ENCODE measurements at places on chromosomes 7 and 10. TPM values are rescaled to one million over a fixed set of nuclear protein-coding genes. Genes with fewer than 3 reads are reported as not detected.

GRCh38 chr10:101826852-101827434, 8.7 kb upstream of the OGA start:
- H3K27me3 ChIP-seq = no peaks in the 10 kb centered on the region
- H3K36me3 ChIP-seq = no peaks in the 10 kb centered on the region
- peaks cover 16% of the 10 kb centered on the region for H3K4me1 ChIP-seq
- H3K27ac ChIP-seq = no peak overlapping the region

GRCh38 chr10:127041552-127041951, 136.3 kb downstream of the DOCK1 start:
- no peaks in the 10 kb centered on the region for H3K36me3 ChIP-seq
- no peak overlapping the region for H3K27ac ChIP-seq
- no peaks in the 10 kb centered on the region for H3K4me1 ChIP-seq
- DNase-seq = no peak
- H3K27me3 ChIP-seq = no peaks in the 10 kb centered on the region

The MDFIC gene
- total RNA-seq = 15.9 TPM

DNA sequence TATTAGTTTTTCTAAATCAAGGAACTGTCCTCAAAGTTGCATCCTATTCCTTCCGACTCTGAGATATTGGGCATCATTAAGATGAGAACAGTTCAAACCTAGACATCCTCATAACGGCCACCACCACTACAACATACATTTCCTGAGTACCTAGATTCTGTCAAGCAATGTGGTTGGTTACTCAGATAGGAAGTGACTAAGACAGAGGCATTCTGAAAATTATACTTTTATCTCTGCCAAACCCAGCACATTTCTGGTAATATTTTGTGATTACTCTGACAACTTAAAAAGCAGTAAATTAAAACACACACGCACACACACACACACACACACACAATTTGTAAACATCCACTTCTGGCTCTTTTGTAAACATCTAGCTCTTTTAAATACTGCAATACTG, 291.2 kb upstream of the MEOX2 start:
- no peaks in the 10 kb centered on the region for H3K36me3 ChIP-seq
- H3K4me1 ChIP-seq = no peaks in the 10 kb centered on the region
- no peak overlapping the region for H3K27ac ChIP-seq

The ABCB8 gene
- 15.5 TPM for total RNA-seq

- DNase-seq = no peak
- no peaks in the 10 kb centered on the region for H3K36me3 ChIP-seq
- H3K27me3 ChIP-seq = no peaks in the 10 kb centered on the region
- H3K4me3 ChIP-seq = no peak overlapping the region
Measured at GRCh38 chr7:122463631-122464030, 159.1 kb upstream of the FEZF1 start.

DNA sequence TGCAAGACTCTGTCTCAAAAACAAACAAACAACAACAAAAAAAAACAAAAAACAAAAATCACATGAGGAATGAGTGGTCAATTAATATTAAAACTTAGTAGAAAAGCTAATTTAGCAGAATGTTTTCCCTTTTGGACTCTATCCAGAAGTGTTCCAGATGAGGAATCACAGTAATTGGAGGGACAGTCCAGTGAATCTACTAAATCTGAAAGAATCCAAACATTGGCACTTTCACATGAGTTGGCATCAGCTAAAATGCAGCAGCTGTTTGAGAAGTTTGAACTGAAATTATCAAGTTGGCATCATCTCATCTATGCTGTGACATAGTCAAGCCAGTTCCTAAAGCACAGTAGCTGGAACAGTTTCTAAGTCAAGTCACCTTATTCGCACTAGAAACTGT, 367.8 kb downstream of the PPP1R3A start:
- H3K4me1 ChIP-seq = no peaks in the 10 kb centered on the region
- peaks cover 5% of the 10 kb centered on the region for H3K27me3 ChIP-seq
- DNase-seq = no peak
- no peaks in the 10 kb centered on the region for H3K36me3 ChIP-seq
- no peak overlapping the region for H3K27ac ChIP-seq

The MALSU1 gene
- 59.6 TPM for total RNA-seq

The TMEM236 gene
- total RNA-seq = 0.48 TPM

GRCh38 chr7:22832401-22832800, 9.8 kb upstream of the TOMM7 start:
- H3K27me3 ChIP-seq = no peaks in the 10 kb centered on the region
- H3K36me3 ChIP-seq = no peaks in the 10 kb centered on the region
- no peak for DNase-seq
- H3K4me3 ChIP-seq = no peak overlapping the region
- peaks cover 3% of the 10 kb centered on the region for H3K4me1 ChIP-seq
- H3K27ac ChIP-seq = no peak overlapping the region

DNA sequence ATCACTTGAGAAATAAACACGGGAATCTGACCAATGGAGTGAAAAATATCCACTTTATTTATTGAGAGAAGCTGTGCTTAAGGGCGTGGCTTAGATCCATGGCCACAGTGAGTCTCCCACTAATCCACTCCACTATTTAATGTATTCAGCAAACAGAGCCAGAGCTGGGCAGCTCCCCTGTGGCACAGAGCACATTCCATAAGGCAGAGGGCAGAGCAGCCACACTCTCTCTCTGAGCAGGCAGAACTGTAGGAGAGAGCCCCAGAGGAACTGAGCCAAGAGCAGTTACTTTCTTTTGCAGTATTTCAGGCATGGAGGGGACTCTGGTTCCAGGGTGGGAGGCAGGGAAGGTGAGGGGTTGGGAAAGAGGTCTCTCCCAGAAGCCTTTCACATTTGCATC, 106.0 kb downstream of the GALNT17 start:
- no peak for DNase-seq
- H3K4me1 ChIP-seq = peaks cover 26% of the 10 kb centered on the region
- peak overlapping the region; percentile 13 for H3K27ac ChIP-seq
- no peak overlapping the region for H3K4me3 ChIP-seq

DNA sequence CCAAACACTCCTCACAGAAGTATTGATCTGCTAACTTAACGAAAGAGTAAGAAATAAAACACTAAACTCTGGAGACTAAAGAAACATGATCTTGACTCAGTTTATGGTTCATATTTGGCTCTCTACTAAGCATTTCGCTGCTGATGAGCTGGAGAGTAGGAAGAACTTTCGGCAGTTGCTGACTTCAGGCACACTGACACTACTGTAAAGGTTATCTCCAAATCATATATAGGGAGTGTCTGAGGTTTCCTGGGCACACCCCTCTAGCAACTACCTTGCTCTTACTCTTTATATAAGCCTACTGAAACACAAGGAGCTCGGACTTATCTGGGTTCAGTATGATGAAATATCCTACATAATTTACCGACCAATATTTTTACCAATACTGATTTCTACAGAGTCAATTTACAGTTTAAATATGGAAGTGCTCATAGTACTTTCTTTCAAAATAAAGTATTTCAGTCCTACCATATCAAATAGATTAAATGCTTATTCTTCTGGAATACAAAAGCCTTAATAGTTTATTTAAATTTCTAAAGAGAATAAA, 39.5 kb downstream of the ERCC6 start:
- no peak overlapping the region for H3K4me3 ChIP-seq
- H3K27me3 ChIP-seq = no peaks in the 10 kb centered on the region
- no peaks in the 10 kb centered on the region for H3K4me1 ChIP-seq
- H3K36me3 ChIP-seq = no peaks in the 10 kb centered on the region
- no peak for DNase-seq

- no peak overlapping the region for H3K27ac ChIP-seq
- H3K27me3 ChIP-seq = no peaks in the 10 kb centered on the region
- H3K36me3 ChIP-seq = no peaks in the 10 kb centered on the region
- H3K4me1 ChIP-seq = no peaks in the 10 kb centered on the region
- H3K4me3 ChIP-seq = no peak overlapping the region
Measured at GRCh38 chr7:28759475-28759971, 198.6 kb downstream of the TRIL start.

- no peaks in the 10 kb centered on the region for H3K36me3 ChIP-seq
- H3K27ac ChIP-seq = no peak overlapping the region
- H3K4me3 ChIP-seq = no peak overlapping the region
- H3K4me1 ChIP-seq = no peaks in the 10 kb centered on the region
- DNase-seq = no peak
Measured at GRCh38 chr10:44301781-44302355, 83.0 kb downstream of the CXCL12 start.

DNA sequence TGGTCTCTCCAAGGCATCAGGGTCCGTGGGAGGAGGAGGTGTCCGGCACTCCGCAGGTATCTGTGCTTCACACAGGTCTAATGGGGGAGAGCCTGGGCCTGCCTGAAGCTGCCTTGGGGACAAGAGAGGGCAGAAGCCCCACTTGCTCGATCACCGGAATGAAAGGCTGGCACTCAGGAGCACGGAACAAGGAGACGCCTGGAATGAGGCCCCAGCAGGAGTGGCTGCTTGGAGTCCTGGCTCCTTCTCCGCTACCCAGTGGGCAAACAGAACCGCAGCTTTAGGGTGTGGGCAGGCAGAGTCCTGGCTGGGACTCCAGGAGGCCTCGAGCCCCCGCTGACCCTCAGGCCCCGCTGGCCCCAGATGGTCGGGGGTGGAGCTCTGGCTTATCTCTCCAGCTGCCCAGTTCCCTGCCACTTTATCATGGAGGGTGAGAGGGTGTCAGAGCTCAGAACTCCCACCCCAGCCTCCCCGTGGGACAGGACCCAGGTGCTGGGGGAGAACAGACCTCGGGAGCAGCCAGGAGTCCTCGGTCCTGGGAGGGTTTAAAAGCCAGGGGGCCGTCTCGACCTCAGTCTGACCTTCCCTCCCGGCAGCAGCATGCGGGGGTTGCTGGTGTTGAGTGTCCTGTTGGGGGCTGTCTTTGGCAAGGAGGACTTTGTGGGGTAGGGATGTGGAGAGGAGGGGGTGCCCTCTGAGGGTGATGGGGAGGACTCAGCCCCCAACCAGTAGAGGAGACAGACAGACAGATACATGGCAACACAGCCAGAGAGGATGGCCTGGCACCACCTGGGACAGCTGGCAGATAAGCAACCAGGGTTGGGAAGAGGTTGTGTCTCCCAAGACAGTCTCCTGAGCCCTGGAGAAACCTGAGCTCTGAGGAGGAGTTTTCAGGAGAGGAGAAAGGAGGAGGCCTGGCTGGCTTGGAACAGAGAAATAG, at the start of gene CPA1:
Gene CPA1 (plus strand): TSS at position 574 of the 940 bp plus-strand sequence. CDS start 27 bp downstream, at position 601.
- H3K36me3 ChIP-seq = no peaks in the 10 kb centered on the region
- H3K4me1 ChIP-seq = peaks cover 8% of the 10 kb centered on the region
- no peak within 1 kb of the TSS for H3K4me3 ChIP-seq
- H3K27ac ChIP-seq = peak within 1 kb of the TSS; percentile 73
- no peaks in the 10 kb centered on the region for H3K27me3 ChIP-seq

- no peak for DNase-seq
- no peak overlapping the region for H3K27ac ChIP-seq
- peaks cover 3% of the 10 kb centered on the region for H3K4me1 ChIP-seq
- no peaks in the 10 kb centered on the region for H3K36me3 ChIP-seq
Measured at GRCh38 chr10:87786421-87786820, 31.6 kb downstream of the ATAD1 start.

DNA sequence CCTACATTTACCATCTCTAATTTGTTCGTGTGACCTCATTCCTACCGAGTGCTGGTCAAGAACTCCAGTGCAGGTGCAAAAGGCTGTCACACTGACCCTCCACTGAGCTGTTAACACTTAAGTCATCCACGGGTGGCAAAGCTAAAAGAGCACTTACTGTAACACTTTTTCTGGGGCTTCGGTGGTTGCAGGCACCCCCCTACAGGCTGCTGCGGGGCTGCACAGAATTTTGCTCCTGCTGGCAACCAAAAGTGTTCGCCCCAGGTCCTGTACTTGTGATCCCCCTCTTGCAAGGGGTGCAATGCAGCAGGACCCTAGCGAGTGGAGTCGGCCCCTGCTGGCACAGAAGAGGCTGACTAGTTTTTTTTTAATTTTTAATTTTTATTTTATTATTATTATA, 298.9 kb upstream of the CNTNAP2 start:
- H3K4me1 ChIP-seq = no peaks in the 10 kb centered on the region
- H3K27ac ChIP-seq = no peak overlapping the region
- H3K4me3 ChIP-seq = no peak overlapping the region
- no peaks in the 10 kb centered on the region for H3K27me3 ChIP-seq
- H3K36me3 ChIP-seq = no peaks in the 10 kb centered on the region

DNA sequence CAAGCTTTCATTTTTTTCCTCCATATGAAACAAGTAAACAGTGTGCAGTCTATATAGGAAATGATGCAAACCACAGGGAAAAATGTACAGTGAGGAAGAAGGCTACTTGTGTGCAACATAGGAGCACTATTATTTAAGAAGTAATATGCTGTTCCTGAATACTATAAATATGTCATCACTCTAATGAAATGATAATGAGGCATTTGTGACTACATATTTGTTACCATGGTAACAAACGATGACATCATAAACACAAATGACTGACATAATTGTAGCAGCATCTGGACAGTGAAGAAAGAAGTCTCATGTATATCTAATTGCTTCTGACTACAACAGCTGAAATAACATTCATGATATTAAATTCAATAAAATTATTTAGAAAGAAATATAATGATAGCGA, 164.8 kb downstream of the C7orf25 start:
- no peak for DNase-seq
- no peaks in the 10 kb centered on the region for H3K27me3 ChIP-seq

The HPSE2 gene
- 1.2 TPM for total RNA-seq

The SLIT1 gene
- 0.15 TPM for total RNA-seq

DNA sequence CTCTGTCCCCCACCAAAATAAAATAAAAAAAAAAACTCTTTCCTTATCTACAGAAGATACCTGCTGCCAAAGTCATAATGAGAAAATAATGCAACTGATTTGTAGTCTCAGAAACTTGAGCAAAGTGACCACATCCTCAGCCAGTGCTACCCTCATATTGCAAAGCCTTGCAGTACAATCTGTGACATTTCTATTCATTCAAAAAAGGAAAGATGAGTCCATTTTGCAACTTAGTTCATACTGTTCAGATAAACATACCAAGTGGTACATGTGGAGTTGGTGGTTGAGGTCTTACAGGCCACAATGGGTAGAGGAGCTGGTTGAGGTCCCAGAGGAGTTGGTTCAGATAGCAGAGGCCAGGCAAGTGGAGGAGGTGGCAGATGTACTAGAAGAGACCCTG, 6.5 kb upstream of the EIF5AL1 start:
- no peaks in the 10 kb centered on the region for H3K4me1 ChIP-seq
- no peaks in the 10 kb centered on the region for H3K36me3 ChIP-seq
- no peaks in the 10 kb centered on the region for H3K27me3 ChIP-seq

DNA sequence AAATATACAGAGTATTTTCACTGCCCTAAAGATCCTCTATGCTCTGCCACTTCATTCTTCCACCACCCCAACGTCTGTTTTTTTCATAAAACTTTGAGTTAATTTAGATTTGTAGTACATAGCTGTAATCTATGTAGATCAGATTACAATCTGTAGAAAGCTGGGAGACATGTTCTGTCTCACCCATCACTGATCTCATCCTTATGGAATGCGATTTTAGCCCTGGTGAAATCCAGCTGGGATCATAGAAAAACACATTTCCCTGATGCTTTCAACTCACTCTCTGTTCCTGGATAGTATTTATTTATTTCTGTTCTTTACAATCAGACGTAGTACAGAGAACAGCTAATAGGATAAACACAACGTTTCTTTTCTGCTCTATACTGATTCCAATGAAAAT, 521.0 kb downstream of the KIF20B start:
- H3K4me3 ChIP-seq = no peak overlapping the region
- no peaks in the 10 kb centered on the region for H3K4me1 ChIP-seq
- no peaks in the 10 kb centered on the region for H3K36me3 ChIP-seq
- no peaks in the 10 kb centered on the region for H3K27me3 ChIP-seq
- H3K27ac ChIP-seq = no peak overlapping the region

- no peaks in the 10 kb centered on the region for H3K4me1 ChIP-seq
- H3K27ac ChIP-seq = no peak overlapping the region
- H3K36me3 ChIP-seq = no peaks in the 10 kb centered on the region
Measured at GRCh38 chr7:70669854-70670253, 462.1 kb upstream of the GALNT17 start.

The ACHE gene
- total RNA-seq = 11.9 TPM

All from ovary (tissue), 10 donors.